Left ventricle myocardium inferior (tissue), 1 donor: ENCODE measurements at places on chromosomes 1 and 21. TPM values are rescaled to one million over a fixed set of nuclear protein-coding genes. Genes with fewer than 3 reads are reported as not detected.

ASPM gene
- total RNA-seq, result 0.44 TPM

PRAMEF10 gene
- total RNA-seq, result not detected

TMOD4 gene
- not detected for total RNA-seq

ARHGAP30 gene
- 2.4 TPM for total RNA-seq

FNDC10 gene
- 3.6 TPM for total RNA-seq

EPHA8 gene
- not detected for total RNA-seq

MIB2 gene
- 129 TPM for total RNA-seq

SH2D5 gene
- total RNA-seq, result not detected

PLA2G2F gene
- not detected for total RNA-seq

FAM78B gene
- 4.5 TPM for total RNA-seq

RHEX gene
- total RNA-seq, result 0.44 TPM

HAO2 gene
- not detected for total RNA-seq

DNA sequence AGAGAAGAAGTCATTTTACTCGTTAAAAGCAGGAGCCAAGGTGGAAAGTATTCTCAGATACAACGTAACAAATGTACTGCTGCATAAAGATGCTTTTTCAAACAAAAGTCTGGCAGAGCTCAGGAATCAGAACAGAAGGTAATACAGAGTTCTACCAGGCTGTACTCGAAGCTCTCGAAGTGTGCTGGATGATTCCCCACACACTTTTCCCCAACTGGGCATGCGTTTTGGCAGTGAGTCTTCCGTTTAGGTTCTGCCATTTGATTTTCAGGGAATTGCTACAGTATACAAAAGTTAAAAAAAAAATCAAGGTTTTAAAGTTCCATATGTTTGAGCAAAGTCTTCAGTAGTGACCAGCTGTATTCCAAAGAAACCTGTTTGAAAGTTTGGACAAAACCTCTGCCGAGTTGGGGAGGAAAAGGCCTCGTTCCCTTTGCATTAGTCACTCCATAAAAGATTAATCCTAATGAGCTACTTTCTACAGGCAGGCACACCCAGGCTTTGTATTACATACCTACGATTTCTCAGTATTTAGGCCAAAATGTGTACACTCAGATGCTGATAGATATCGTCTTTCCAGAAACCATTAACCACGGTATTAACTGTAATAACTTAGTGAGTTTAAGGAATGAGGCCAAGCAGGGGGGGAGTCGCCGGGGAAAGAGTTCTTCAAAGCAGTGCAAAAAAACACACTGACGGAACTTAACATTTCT is 477.1 kb downstream of the LMO4 start:
- DNase-seq, result no peak

DNA sequence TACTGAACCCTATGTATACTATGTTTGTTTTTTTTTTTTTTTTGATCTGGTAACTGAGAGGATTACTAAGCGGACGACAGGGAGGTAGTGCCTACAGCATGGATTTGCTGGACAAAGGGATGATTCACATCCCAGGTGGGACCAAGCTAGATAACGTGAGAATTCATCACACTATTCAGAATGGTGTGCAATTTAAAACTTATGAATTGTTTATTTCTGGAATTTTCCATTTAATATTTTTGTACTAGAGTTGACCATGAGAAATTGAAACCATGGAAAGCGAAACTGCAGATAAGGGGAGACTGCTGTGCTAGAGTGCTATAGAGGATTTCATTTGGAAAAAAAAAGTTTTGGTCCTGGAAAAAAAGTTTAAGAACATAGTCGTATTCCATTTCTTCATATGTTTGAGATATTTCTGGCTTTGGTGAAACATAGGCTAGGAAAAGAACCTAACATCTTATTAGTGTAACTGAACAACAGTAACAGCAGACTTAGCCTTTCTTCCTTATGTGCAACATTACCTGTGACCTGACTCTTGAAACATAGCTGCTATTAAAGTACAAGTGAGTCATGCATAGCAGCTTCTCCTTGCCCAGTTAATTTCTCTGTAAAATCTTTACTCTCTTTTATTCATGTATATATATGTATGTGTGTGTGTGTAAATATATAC is 202.5 kb downstream of the FGGY start:
- DNase-seq, result no peak

GRCh38 chr1:4553761-4554160 is 100.6 kb upstream of the AJAP1 start:
- DNase-seq, result no peak

- DNase-seq, result no peak
These were observed 44.5 kb downstream of the DDR2 start for GRCh38 chr1:162676750-162677149.

DNA sequence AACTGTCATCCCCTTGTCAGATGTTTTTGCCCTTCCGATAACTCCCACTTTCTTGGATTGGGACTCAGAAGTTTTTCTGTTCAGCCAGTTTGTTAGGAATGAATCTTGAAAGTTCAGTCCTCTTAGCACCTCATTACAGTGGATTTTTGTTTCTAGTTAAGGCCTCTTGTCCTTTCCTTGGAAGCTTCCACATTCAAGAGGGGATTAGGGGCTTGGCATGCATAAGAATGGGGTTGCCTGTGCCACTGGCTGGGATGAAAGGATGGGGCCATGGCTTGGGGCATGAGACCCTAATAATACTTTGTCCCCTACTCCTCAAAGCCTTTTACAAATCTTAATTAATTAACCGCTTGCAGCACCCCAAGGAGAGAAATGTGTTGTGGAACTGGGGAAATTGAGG is 2.4 kb upstream of the DHDDS start:
- DNase-seq, result no peak

DNA sequence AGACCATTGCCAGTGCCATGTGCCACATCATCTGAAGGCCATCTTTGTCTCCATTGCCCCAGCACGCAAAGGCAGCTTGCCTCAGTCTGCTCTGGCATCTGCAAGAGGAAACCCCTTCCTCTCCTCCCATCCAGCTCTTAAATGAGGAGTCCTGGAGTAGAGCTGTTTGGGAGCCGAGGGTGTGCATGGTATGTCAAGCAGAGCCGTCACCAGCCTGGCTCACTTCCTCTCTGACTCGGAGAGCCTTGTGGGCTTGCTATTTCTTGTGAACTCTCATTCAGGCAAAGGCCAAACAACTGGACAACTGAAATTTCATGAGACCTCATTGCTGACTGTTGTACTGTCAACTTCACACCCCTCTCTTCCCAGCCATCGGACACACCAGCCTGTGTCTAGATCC is 143.9 kb downstream of the SIPA1L2 start:
- DNase-seq, result no peak

DNA sequence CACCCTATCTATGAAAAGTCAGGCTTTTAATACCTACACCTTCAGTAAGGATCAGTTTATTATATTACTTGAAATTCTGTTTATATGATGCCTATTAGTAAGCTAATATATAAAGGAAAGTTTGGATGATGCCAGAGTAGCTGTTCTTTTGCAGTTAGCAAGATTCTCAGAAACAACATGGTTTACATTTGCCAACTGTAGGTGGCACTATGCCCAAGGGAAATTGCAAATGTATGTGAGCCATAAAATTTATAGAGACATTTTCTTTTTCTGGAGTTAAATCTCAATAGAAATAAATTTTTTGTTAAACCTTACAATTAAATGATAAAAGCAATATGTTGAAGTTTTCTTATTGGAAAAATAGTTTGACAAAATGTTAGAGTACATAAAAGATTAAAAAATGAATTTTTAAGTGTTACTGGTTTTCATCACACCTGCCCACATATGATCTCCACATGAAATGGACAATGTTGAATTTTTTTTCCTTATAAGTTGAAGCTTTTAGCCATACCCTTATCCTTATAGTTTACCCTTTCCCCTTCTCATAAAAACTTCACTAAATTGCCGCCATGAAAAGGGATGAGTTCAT is 32.1 kb upstream of the EPHX4 start:
- no peak for DNase-seq

- DNase-seq, result no peak
These were observed 250.0 kb downstream of the PCP4 start for GRCh38 chr21:40117236-40117635.

DNA sequence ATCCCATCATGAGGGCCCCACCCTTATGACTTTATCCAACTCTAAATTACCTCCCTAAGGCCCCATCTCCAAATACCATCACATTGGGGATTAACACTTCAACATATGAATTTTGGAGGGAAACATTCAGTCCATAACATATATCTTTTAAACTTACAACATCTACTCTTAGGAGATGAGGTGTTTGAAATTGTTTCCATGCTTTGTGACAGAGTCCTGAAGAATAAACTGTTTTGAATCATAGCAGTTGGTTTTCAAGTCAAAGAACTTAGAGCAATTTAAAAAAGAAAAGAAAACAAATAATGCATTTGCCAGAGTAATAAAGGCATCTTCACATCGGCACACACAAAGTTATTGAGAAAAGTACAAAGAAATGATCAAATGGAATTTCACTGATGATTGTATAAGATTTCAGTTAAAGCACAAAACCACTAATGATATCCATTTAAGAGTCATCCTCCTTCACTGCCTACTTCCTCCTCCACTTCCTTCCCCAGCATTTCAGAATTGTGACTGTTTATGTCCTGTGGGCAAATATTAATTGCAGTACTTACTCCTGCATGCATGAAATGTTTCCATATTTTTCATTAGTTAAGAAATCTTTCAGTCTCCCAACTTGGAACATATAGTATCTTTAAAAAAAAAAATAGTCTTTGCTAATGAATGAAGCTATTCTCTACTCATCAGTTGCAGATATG is 202.0 kb downstream of the LRRC40 start:
- no peak for DNase-seq

- no peak for DNase-seq
These were observed 40.6 kb upstream of the SLC2A1 start for GRCh38 chr1:42999308-42999707.

GRCh38 chr1:119079881-119080280 is 60.6 kb downstream of the WARS2 start:
- DNase-seq, result no peak

GRCh38 chr1:110012100-110012780 is 22.2 kb upstream of the STRIP1 start:
- DNase-seq, result no peak

GRCh38 chr1:41777695-41778094 is 141.0 kb downstream of the HIVEP3 start:
- no peak for DNase-seq

- no peak for DNase-seq
These were observed 17.5 kb downstream of the MAB21L3 start for GRCh38 chr1:116128664-116129063.

GRCh38 chr21:36539434-36540150 is 59.7 kb upstream of the CLDN14 start:
- DNase-seq, result no peak

GRCh38 chr1:6788946-6789345 is 3.7 kb downstream of the CAMTA1 start:
- no peak for DNase-seq

DNA sequence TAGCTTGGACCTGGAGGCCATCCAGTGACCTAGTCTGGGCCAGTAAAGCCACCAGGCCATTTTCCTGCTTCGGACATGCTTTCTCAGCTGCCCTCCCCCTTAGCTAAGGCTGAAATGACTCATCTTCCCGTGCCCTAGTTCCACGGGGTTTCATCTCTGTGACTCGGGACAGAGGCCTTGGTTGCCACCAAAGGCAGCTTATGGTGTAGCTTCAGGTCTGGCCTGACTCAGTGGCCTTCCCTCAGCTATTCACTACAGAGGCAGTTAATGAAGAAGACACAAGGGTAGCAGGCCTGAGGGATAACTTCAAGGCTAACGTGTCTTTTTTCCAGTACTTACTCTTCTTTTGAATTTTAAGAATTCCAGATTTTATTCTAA is 82.4 kb downstream of the PBX1 start:
- no peak for DNase-seq

GRCh38 chr1:44819608-44820327 is 11.4 kb downstream of the BTBD19 start:
- peak; percentile 79 for DNase-seq

- DNase-seq, result no peak
These were observed 119.2 kb downstream of the ITSN1 start for GRCh38 chr21:33761441-33762036.

DNA sequence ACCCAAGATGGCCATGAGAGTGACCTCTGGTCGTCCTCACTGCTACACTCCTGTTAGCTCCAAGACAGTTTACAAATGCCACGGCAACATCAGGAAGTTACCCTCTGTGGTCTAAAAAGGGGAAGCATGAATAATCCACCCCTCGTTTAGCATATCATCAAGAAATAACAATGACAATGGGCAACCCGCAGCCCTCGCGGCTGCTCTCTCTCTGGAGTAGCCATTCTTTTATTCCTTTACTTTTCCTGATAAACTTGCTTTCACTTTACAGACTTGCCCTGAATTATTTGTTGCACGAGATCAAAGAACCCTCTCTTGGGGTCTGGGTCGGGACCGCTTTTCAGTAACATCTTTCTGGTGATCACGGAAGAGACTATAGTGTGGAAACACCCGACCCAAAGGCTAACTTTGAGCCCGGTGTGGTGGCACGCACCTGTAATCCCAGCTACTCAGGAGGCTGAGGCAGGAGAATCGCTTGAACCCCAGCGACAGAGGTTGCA is 19.8 kb upstream of the COX20 start:
- no peak for DNase-seq

DNA sequence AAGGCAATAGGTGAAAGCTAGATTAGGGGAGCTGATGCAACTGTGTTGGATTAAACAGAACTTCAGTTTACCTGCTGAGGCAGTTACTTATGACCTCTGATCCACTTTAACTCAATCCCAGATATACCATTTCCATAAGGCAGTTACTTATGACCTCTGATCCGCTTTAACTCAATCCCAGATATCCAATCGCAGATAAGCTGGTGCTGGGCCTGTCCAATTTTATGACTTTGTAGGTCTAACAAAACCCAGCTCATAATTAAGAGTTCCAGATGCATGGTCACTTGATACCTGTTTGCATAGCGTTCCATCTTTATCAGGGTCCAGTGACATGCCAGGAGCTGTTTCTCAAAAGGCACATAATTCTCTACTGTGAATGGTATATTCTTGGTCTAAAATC is 396.0 kb downstream of the AGBL4 start:
- DNase-seq, result no peak

GRCh38 chr1:49864581-49864980 is 159.2 kb downstream of the AGBL4 start:
- no peak for DNase-seq

DNA sequence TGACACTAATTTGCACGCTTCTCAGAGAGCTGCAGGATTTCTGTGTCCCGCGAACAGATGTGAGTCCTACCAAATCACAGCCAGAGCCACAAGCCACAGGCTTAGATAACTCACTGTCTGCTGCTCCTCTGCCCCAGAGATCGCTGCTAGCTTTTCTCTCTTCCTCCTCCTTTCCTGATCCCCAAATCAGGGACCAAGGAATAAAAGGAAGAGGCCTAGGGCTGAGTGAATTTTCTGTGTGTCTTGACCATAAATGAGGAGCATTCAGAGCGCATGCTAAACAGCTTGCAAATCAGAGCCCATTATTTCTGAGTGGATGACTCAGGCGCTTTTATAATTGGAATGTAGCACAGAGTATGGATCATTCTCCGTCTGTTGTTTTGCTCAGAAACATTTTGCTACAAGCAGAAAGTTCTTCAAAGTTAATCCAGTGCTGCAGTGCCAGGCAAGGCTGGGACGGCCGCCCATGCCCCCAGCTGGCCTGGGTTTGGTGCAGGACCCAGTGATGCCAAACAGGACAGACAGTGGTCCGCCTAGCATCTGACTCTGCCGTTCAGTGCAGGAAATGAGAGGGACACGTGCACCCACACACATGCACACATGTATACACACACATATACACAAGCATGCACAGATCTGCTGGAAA is 38.2 kb downstream of the KCNAB2 start:
- DNase-seq, result no peak

- peak; percentile 76 for DNase-seq
These were observed at the start of gene SLC22A15 for GRCh38 chr1:115976062-115976920. TSS of gene SLC22A15 (plus strand) at chr1:115976513. CDS start at chr1:115976628, 115 bp downstream.
